ENCODE measurements at places on chromosomes 1 and 21.

GRCh38 chr21:33375101-33375644 is 28.0 kb upstream of the IFNGR2 start:
- H3K27ac ChIP-seq: no peak overlapping the region
- H3K4me3 ChIP-seq: no peak overlapping the region
- peaks cover 33% of the 10 kb centered on the region for H3K4me1 ChIP-seq
- no peaks in the 10 kb centered on the region for H3K36me3 ChIP-seq
- DNase-seq: no peak
- no peaks in the 10 kb centered on the region for H3K27me3 ChIP-seq

DNA sequence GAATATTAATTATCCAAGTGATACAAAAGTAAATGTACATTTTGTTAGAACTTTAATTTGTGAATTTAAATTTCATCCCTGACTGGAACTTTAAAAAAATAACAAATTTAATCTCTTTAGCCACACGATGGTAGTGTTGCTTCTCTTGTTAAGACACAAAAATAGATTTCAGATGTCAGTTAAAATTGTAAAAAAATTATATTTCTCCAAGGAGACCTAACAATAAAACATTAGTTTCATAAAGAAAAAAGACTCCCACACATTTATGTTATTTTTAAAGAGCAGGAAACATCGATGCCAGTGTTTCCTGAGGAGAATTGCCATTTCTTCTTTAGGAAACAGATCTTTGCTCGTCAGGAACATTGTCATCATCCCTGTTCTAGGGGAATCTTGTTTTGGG is 74.0 kb upstream of the DEPDC1 start:
- no peak for DNase-seq
- no peak overlapping the region for H3K27ac ChIP-seq
- H3K4me1 ChIP-seq: no peaks in the 10 kb centered on the region
- no peaks in the 10 kb centered on the region for H3K27me3 ChIP-seq
- no peaks in the 10 kb centered on the region for H3K36me3 ChIP-seq

DNA sequence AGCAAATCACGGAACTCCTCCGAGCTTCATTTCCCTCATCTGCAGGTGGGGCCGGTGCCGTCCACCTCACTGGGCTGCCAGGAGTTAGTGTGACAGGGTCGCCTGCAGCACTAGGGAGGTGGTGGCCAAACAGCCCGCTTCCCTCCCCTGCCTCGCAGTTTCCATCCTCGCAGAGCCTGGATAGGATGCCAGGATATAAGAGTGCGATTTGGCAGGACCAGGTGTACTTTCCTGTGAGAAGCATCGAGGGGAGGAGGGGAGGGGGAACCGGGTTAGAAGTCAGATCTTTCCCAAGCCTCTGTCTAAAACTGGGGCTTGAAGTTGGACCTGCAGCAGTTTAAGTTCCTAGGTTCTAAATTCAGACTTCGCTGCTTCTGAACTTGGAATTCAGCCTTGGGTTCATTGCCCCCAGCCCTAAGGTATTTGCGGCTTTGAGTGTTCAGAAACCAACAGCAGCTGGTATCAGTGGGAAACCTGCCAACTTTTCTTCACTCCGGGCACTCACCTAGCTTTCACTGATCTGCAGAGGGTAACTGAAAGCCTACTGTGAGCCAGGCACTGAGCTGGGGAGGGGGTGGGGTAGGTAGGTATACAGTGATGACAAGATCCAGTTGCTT is 1.7 kb upstream of the JUN start:
- no peaks in the 10 kb centered on the region for H3K36me3 ChIP-seq
- peak overlapping the region; percentile 95 for H3K27ac ChIP-seq

DNA sequence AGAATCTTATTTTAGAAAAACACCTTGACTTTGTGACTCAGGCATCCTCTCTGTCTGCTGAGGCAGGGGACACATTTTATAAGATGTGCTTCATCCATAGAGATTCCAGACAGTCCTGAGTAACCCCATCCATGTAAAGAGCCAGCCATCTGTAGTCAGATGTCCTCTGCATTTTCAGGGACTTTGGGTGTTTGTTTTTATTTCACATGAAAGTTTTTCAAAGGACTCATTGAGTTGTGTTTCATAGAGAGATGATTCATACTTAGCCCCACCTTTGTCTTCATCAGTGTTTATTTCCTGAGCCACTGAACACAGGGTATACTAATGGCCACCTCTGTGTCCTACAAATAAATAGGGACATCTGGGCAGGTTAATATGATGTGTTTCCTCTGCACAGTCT is 280.4 kb downstream of the CACNA1E start:
- no peaks in the 10 kb centered on the region for H3K36me3 ChIP-seq
- H3K27ac ChIP-seq: no peak overlapping the region
- no peak overlapping the region for H3K4me3 ChIP-seq
- DNase-seq: no peak

GRCh38 chr1:229993060-229993459 is 74.0 kb upstream of the GALNT2 start:
- H3K4me3 ChIP-seq: no peak overlapping the region
- no peaks in the 10 kb centered on the region for H3K27me3 ChIP-seq
- DNase-seq: peak; percentile 58
- no peak overlapping the region for H3K27ac ChIP-seq

DNA sequence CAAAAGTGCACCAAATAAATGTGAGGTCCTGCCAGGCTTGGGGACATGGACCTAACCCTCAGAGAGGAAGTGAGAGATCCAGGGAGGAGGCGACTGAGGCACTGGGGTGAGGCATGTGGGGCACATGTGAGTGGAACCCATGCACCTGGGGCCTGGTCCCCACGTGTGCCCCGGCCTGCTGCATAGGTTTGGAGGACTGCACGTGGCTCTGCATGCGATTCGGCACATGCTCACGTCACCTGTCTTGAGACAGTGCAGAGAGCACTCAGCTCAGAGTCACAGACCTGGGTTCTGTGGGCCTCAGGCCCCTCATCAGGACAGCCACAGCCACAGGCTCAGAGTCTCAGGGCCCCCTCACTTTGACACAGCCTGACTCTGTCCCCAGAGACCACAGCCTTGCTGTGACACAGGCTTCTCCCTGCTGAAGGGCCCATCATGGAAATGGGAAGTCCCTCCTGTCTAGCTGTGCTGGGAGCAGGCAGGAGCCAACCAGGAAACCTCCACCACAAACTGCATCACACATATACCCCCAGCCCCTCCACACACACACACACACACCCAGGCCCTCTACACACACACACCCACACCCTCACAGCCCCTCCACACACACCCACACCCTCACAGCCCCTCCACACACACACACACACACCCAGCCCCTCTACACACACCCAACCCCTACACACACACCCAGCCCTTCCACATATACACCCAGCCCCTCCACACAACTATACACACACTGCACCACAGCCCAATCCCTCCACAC is 48.2 kb downstream of the SLC9A1 start:
- DNase-seq: no peak
- H3K4me3 ChIP-seq: no peak overlapping the region
- no peak overlapping the region for H3K27ac ChIP-seq
- H3K27me3 ChIP-seq: no peaks in the 10 kb centered on the region

GRCh38 chr1:162983671-162984425 is 85.3 kb upstream of the RGS4 start:
- DNase-seq: no peak
- H3K4me3 ChIP-seq: no peak overlapping the region
- H3K36me3 ChIP-seq: no peaks in the 10 kb centered on the region
- H3K27me3 ChIP-seq: no peaks in the 10 kb centered on the region

DNA sequence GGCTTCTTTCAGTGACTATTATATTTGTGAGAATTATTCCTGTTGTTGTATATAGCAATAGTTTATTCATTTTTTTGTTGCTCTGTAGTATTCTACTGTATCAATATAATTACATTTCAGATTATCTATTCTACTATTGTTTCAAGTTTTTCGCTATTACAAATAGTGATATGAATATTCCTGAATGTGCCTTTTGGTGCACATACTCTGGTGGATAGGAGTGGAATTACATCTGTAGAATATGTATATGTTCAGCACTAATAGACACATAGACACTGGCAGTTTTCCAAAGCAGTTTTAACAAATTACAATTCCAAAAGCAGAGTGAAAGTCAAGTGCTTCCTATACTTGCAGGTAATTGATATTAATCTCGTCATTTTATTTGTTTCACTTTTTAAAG is 696.2 kb upstream of the PRMT6 start:
- no peaks in the 10 kb centered on the region for H3K36me3 ChIP-seq
- H3K4me3 ChIP-seq: no peak overlapping the region
- H3K27ac ChIP-seq: no peak overlapping the region
- no peaks in the 10 kb centered on the region for H3K4me1 ChIP-seq

DNA sequence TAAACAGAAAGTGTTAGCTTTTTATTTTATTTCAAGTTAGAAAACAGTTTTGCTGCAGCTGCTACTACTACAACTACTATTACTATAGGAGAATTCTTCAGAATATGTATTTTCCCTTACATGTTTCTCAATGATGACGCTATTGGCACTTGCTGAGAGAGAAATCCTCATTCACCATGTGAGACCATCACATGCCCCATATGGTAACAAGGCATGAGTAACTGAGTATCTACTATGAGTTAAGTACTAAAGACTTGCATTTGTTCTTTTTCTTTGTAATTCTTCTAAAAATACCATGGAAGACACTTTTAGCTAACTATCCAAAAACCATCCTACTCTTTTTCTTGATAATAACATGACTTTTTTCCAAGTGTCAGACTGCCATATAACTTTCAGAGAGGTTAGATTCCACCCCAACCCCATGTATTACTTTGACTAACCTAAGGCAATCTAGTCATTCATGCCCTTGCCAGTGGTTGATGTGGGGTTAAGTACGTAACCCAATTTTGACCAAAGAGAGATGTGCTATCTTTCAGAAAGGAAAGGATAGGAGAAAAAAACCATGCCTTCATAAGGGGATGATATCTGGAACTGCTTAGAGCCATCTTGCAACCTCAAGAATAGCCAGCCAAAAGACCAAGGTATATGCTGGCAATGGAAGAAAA is 42.9 kb downstream of the COP1 start:
- H3K4me1 ChIP-seq: no peaks in the 10 kb centered on the region
- H3K27me3 ChIP-seq: no peaks in the 10 kb centered on the region
- no peak overlapping the region for H3K4me3 ChIP-seq
- peaks cover 9% of the 10 kb centered on the region for H3K36me3 ChIP-seq
- H3K27ac ChIP-seq: no peak overlapping the region

- H3K36me3 ChIP-seq: no peaks in the 10 kb centered on the region
- H3K4me1 ChIP-seq: no peaks in the 10 kb centered on the region
- H3K27me3 ChIP-seq: peaks cover 98% of the 10 kb centered on the region
- no peak overlapping the region for H3K4me3 ChIP-seq
- no peak overlapping the region for H3K27ac ChIP-seq
- DNase-seq: no peak
Measured at GRCh38 chr1:20478057-20478635, 7.9 kb downstream of the CAMK2N1 start.

DNA sequence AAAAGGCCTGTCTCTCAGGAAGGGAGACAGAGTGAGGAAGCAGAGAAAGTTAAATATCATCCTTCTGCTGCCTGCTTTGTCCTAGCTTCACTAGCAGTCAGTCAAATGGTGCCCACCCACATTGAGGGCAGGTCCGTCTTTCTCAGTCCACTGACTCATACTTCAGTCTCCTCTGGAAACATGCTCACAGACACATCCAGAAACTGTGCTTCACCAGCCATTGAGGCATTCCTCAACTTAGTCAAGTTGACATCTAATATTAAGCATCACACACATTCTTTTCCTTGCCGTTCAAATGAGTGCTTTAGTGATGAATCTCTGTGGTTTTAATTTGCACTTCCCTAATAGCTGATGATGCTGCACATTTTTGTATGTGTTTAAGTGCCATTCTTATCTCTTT is 777.8 kb upstream of the PRMT6 start:
- H3K4me1 ChIP-seq: no peaks in the 10 kb centered on the region
- H3K36me3 ChIP-seq: no peaks in the 10 kb centered on the region
- no peak for DNase-seq
- H3K27ac ChIP-seq: no peak overlapping the region
- no peak overlapping the region for H3K4me3 ChIP-seq

DNA sequence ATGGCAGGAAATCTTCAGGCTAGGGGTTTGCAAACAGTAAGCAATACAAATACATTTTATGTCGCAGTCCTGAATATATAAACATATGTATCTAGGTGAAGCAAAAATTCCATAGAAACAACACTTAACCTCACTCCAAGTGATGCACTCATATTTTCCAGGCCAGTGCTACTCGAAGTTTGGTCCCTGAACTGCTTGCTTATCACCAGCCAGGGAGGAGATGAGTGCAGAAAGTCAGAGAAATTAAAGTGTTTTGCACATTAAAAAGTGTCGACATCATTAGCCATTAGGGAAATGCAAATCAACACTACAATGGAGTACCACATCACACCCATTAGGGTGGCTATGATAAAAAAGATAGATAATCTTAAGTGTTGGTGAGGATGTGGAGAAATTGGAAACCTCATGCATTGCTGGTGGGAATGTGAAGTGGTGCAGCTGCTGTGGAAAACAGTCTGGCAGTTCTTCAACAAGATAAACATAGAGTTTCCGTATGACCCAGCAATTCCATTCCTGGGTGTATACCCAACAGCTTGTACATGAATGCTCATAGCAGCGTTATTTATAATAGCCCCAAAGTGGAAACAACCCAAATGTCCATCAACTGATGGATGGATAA is 70.5 kb upstream of the CSF1 start:
- no peaks in the 10 kb centered on the region for H3K36me3 ChIP-seq
- no peaks in the 10 kb centered on the region for H3K4me1 ChIP-seq
- no peak overlapping the region for H3K27ac ChIP-seq
- no peak overlapping the region for H3K4me3 ChIP-seq
- DNase-seq: no peak

GRCh38 chr1:92843046-92843423 is 11.2 kb downstream of the RPL5 start:
- no peaks in the 10 kb centered on the region for H3K27me3 ChIP-seq
- H3K36me3 ChIP-seq: no peaks in the 10 kb centered on the region
- no peak overlapping the region for H3K4me3 ChIP-seq
- no peak for DNase-seq
- no peaks in the 10 kb centered on the region for H3K4me1 ChIP-seq

DNA sequence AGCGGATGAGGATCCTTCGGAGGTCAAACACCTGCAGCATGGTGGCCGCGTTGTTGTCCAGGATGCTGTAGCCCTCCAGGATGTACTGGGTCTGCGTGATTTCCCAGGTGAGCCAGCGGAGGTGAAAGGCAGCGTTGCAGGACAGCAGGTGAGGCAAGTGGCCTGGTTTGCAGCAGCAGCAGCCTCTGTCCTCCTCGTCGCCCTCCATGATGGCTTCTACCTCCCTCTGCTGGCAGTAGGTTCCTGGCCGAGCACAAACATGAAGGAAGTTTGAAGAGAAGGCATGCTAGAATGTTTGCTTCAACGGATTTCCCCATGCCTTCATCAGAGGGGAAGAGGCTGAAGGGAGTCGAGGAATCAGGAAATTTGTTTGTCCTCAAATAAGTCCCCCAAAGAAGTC is 74.7 kb downstream of the NTPCR start:
- no peaks in the 10 kb centered on the region for H3K4me1 ChIP-seq
- no peak overlapping the region for H3K4me3 ChIP-seq
- no peaks in the 10 kb centered on the region for H3K27me3 ChIP-seq
- H3K36me3 ChIP-seq: no peaks in the 10 kb centered on the region
- H3K27ac ChIP-seq: no peak overlapping the region

DNA sequence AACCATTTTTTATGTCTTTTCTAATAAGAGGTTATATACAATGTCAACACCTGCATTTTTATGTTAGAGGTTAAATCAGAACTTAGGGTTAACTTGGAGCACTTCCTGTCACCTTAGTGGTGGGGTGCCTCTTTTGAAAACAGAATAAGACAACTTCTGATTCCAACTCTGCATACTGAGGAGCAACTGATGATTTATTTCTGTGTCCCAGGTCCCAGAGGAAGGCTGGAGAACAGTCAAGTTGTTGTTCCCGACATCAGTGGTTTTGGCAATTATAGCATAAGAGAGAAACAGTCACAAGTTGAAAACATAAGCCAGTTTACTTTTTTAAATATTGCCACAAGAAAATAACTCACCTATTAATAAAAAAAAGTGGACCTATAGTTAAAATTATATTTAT is 871.0 kb upstream of the ADAMTS5 start:
- no peak overlapping the region for H3K4me3 ChIP-seq
- DNase-seq: no peak
- H3K27ac ChIP-seq: no peak overlapping the region
- no peaks in the 10 kb centered on the region for H3K36me3 ChIP-seq

All from MM.1S (cell line).